ENCODE measurements at places on chromosomes 13 and 19.

DNA sequence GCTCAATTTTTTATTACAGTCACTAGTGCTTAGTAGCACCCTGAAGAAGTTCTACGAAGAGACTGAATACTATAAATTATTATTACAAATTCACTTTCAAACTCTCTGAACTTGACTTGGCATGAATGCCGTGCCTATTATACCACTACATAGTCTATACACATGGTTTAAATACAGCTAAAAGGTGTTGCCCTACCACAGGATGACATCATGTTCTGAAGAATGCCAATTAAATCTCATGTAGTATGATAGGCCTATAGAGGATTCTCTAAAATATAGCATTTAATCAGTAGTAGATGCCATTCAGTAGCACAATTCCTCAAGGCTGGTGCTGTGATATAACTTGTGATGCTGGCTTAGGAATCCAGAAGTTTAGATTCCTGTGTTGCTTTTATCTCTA lies 16.7 kb upstream of the POSTN start:
- no peak for DNase-seq

GRCh38 chr13:108326309-108326708 lies 56.8 kb downstream of the TNFSF13B start:
- DNase-seq, result no peak

DNA sequence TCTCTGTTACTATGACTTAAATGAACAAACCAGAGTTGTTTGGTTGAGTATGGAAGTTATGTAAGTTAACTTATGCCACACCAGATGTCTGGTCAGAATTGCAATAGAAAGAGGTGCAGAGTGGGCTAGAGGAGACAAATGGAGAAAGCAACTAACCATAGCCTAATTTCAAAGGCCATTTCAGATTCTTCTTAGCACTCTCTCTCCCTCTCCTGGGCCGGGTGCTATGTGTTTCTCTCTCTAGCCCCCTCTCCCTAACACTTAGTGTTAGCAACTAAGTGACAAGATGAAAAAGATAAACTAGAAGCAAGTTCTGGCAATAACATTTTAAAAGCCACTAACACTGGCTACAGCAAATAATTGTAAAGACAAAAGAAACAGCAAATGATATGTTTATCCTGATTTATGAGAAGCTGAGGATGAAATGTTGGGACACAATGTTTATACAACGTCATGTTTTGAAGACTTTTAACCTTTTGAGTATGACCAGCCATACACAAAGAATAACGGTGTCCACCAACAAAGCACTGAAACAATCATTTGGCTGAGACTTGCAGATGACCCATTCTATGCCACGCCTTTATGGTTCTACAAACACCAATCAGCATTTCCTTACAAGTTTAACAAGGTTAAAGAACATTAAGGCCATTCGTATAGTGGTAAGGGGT lies 18.6 kb downstream of the SERPINE3 start:
- DNase-seq, result no peak

DNA sequence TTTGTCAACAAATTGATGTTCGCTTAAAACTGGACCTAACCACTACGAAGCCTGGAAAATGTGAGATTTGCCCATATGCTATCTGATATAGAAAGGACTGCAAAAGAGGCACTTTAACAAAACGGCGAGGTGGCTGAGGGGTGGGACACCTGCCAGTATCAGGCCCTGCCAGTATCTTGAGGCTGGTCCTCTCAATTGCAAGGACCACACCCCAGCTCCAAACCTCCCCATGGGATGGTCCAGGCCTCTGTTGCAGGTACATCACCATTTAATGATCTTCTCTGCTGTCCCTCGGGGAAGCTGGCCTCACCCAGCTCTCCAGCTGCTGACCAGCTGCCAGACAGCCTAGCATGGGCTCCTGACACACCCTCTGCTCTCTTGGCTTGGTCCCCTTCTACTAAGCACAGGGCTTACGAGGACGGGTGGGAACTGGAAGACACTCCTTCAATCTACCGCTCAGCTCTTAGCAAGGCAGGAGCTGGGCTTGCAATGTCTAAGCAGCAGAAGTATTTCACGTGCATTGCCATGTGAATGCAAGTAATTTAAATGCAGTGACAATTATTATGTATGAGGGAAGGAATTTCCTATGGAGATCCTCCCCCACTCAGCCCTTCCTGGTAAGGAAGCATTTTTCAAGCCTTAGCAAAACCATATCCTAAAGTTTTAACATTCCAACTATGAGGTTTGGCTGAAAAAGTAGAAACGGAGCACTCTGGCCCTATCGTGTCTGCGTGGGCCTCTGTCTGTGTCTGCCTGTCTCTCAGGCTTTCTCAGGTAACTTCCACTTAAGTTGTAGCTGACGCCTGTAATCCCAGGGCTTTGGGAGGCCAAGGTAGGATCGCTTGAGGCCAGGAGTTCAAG lies 63.9 kb downstream of the LATS2 start:
- peak; percentile 79 for DNase-seq

DNA sequence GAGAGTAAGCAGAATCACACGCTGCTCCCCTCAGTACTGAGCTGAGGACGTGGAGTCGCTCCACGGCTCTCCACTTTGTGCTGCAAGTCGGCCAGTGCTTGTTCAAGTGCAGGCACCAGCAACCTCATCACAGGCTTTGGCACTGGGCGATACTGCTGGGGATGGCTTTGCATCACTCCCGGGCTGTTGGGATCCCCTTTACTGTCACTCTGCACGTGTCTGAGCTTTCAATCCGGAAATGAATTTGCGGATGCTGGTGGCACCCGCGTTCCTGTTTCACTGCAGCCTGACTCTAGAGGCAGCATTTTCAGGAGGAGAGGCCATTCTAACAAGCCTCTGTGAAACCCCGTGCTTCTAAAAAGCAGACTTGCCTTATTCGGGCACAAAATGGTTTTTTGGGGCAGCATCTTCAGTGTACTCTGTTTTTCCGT lies 19.1 kb downstream of the SMARCA4 start:
- DNase-seq, result no peak

- no peak for DNase-seq
Measured at GRCh38 chr13:80166352-80166751, 174.6 kb downstream of the SPRY2 start.

DNA sequence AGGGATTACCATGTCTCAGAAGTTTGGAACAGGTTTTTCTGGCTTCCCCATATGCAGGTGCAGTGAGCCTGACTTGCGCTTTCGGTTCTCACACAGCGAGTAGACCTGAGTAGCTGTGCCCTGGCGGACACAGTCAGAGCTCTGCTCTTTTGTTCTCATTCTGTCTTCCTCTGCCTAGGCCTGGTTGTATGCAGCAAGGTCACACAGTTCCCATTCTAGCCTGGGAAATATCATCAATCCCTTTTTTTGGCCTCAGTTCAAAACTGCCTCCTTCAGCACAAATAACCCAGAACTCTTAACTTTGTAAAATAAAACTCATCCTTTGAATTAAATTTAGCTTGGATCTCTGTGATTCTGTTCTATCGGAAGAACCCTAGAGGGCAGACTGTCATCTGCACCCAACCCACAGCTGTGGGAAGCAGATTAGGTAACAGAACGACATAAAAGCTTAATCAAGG lies 10.2 kb downstream of the OXGR1 start:
- DNase-seq, result no peak

- DNase-seq, result no peak
Measured at GRCh38 chr13:26838821-26839220, 78.2 kb upstream of the GPR12 start.

DNA sequence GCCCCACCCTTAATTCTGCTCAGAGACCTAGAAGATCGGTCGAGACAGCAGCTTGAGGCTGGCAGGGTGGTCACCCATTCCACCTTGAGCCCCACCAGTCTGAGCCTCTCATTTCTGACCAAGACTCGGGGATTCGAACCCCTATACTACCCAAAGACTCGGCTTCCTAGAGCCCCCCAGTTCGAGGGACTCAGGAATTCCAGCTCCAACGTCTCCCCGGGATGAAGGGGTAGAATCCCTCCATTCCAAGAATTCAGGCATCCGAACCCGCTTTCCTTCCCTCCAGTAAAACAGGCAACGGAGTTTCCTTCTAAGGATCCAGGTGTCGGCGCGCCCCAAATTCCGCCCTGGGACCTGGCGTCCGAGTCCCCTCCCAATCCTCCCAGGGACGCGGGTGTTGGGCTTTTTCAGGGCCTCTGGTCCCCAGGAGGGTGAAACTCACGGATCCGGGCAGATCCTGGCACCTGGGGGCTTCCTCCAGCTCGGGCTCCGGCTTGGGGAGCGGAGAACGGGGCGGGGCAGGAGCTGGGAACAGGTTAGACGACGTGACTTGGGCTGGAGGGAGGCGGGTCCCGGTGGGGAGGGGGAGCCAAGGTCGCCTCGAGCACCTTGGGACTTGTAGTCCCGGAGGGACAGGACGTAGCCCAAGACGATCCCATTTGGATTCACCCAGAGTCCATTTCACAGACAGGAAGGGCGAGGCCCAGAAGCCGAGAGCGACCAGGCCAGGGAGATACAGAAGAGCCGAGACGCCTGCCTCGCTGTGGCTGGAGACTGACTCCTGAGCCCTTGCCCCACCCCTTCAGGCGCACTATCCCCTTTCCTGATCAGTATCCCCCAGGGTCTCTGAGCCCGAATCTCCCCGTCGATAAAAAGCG lies at the start of gene PPP1R13L:
TSS of gene PPP1R13L (minus strand) at position 513 of the 878 bp plus-strand sequence. CDS start 6,751 bp downstream, outside the sequence.
- peak; percentile 80 for DNase-seq

DNA sequence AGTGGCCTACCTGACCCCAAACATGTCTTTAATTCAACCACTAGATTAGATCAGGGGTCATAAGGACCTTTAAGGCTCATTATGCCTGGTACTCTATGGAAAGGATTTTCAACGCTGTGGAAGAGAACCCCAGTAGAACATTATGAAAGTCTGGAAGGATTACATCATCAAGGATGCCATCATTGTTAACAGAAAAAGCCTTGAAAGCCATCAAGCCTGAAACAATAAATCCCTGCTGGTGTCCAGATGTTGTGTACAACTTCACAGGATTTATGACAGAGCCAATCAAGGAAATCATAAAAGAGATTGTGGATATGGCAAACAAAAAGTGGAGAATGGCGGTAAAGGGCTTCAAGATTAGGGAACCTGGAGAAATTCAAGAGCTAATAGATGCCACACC lies 59.7 kb downstream of the NAA16 start:
- no peak for DNase-seq

DNA sequence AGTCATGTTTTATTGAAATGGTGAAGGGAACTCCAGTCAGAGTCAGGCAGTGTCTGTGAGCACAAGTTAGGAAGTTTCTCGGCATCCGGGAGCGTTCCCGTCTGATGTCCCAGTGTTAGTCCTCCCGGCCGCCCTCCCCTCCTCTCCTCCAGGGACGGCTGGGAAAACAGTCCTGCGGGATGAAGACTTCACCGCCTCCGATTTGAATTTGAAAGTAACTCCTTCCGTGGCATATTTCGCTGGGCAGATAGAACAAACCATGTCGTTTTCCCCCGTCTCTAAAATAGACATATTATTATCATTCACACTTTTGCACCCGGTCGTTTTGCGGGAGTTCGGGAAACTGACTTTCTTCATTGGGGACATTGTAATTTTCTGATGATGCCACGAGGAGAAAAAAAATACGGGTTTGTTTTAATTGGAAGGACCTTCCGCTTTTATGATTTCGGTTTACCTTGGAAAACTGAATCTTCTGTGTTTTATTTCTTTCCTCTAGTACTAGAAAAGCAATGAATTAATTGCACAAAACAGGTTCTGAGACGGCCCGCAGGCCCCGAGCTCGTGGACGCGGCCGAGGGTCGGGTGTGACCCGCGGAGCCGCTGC lies 76.6 kb downstream of the ZIC5 start:
- DNase-seq, result no peak

- no peak for DNase-seq
Measured at GRCh38 chr19:4639531-4640246, 373 bp downstream of the TNFAIP8L1 start.

DNA sequence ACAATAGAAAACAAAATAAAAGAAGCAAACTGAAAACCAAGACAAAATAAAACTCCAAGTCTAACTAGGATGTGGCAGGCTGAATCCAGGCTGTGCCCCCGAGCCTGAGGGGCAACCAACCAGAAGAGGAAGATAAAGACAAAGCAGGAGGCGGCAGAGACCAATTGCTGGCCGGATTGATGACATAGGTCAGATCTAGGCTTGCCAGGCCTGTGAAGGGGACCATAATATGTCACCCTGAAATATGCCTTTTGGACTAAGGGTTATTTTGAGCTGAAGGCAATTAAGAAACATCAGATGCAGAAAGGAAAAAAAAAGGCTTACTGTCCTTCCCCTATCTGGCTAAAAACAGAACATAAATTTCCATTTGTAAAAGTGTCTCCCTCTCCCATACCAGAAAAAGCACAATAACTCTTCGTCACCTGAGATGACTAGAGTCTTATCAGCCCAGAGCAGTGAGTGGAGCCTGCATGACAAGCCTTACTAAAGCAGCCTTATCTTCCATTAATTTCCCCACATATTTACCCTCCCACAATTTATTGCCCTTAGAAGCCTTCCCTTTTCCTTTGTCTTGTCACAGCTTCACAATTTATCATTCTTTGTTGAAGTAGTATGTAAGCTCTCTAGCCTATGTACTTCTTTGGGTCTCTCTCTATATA lies 22.8 kb downstream of the ATP8A2 start:
- no peak for DNase-seq

GRCh38 chr13:98143157-98143553 lies 261 bp downstream of the FARP1 start:
- DNase-seq, result no peak

DNA sequence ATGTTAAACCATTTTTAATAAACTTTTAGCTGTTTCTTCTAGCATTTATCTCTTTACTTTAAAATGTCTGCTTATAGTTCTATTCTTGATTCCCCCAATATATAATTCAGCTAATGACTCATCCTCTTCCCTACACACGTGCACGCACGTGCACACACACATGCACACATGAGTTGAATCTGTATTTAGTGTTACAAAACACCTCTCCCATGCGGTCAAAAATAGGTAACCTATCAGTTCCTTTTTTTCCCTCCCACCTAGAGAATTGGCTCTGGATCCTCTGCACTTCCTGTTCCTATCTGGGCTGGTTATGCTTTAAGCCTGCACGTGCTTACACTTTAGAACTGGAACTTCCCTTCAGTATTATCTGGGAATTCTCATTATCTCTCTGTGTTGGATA lies 144.1 kb downstream of the PAN3 start:
- no peak for DNase-seq

DNA sequence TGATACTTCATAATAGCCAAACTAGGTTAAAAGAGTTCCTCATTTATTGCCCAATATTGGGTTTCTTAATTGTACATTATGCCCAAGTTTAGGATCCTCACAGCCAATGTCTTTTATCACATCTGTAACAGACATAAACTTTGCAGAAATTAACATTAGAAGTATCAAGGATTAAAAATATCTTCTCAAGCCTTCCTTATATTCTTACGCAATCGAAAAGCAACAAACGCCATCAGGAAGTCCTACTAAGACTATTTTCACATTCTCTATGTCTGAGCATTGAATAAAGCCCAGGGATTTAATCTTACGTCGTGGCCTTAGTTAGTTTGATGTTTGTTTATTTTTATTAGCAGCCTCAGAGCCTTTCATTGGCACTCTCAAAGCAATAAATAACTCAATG lies 1660.4 kb upstream of the MIR17HG start:
- DNase-seq, result no peak

GRCh38 chr13:58134012-58134411 lies 502.5 kb downstream of the PCDH17 start:
- DNase-seq, result no peak

GRCh38 chr13:76164290-76164689 lies 528.2 kb downstream of the LMO7 start:
- no peak for DNase-seq
